ENCODE measurements at places on chromosomes 11 and 22.

DNA sequence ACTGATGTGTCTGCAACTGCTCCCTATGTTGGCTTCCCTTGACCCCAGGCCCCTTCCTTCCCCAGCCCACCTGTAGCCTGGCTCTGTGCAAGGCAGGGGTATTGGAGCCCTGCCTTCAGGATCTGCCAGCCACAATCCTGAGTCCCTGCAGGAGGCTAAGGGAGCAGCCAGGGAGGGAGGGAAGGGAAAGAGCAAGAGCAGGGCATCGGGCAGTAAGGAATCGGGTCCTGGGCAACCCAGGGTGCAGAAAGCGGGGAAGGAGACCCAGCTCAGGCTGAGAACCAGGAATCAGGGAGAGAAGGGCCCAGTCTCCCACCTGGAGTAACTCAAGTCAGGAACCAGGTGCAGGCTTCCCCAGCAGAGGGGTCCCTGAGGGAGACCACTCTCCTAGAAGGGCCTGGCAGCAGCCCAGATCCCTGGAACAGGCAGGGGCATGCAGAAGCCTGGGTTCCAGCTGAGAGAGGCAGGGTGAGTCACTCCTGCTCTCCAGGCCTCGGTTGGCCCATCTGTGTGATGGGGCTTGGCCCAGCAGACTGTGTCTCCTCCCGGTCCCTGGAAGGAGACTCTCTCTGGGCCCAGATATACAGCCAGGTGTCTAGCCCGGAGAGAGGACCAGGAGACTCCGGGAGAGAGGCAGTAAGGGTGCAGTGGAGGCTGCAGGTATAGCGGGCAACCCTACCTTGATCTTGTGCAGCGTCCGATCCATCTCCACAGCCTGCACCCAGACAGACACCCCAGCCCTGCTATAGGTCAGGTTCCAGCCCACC is 13.4 kb downstream of the STARD10 start:
- DNase-seq: no peak

DNA sequence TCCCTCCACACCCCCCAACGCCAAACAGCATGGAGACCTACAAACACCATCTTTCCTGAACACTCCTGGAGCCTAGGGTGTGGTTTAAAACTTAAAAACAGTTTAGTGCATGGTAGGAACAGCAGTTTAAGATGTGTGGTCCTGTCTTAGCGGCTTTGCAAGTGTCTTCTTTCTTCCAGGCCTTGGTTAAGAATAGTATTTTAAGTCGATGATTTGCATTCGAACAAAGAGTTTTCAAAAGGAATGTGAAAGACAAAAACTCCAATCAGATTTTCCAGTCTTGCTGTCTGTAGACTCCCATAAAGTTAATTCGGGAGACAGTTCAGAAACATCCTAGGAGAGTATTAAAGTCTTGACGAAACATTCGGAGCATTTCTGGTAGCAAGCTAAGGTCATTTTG is 3.7 kb downstream of the FGF4 start:
- DNase-seq: no peak

DNA sequence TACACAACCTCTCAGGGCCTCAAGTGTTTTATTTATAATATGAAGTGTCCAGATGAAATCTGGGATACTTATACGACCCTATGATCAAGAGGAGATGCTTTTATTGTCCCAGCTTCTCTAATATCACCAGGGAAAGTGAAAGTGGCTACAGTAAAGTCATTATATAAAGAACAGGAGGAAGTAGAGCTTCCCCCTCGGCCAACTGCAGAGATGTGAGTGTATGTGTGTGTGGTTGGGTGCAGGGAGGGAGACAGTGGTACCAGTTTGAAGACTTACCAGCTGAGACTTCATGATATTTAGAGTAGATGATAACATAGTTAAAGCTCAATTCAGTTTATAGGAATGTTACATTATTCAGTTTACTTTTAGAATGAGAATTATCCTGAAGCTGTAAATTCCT is 373.6 kb upstream of the DDI1 start:
- DNase-seq: no peak

DNA sequence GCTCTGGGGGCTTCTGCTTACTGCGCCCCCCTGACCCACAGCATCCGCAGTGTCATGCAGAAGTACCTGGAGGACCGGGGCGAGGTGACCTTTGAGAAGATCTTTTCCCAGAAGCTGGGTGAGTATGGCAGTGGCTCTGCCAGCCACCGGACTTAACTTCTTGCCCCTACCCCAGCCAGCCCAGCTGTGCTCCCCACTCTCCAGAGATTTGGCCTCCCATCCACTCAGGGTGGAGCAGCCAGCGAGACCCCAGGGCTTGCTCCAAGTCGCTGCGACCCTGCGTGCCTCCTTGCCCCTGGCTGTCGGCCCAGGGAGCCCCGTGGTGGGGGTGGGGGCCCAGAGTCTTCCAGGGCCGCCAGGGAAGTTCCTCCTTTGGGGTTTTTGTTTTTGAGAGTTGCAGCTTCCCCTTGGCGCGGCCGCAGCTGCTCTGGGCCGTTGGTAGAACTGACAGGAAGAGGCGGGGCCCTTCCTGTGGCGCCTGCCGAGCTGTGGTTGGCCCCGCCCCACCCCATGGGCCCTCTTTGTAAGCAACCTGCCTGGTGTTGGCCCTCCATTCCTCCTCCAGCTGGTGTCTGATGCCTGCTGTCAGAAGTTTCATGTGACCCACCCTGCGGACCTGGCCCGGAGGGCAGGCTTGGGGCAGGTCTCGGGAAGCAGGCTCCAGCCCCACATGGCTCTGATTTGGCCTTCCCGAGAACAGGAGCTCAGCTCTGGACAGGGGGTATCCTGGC is 11.1 kb downstream of the GRK2 start:
- peak; percentile 85 for DNase-seq

- no peak for DNase-seq
These were observed 345.6 kb downstream of the DLG2 start for GRCh38 chr11:85281550-85281949.

DNA sequence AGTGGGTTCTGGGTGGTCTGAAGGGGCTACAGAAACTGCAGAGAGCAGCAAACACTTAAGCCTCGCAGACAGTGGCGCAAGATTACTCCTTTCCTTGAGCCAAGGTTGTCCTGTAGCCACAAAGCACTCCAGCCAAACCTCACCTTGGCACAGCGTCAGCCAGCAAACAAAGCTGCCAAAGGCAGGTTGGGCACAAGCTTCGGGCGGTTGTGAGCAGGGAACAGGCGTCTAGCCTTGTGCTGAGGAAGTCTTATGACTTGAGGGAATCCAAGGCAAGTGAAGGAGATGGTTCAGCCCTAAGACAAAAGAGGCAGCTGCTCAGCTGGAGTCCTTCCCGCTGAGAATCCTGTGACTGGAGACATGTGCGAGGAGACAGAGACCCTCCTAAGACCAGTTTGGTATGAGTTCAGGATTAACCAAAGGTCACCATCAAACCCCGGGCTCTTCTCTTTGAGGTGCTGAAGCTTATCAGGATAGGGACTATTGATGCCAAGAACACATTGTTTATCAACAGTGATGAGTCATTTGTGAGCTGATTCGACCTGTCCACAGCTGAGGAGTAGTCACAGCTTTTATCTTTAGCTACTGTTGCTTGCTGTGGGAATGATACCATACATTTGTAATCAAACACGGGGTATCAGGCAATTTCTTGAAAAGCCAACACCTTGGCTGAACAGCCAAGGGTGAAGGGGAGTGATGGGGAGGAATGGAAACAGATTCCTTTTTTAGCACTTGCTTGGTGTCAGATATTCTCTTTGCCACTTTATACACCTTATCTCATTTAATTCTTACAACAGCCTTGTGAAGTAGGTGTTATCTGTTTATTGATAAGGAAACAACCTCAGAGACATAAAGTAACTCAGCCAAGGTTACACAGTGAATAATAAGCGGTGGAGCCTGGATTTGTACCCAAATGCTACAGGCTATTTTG is 4.6 kb downstream of the ADM start:
- no peak for DNase-seq

GRCh38 chr11:95766701-95767100 is 22.9 kb downstream of the FAM76B start:
- DNase-seq: no peak

DNA sequence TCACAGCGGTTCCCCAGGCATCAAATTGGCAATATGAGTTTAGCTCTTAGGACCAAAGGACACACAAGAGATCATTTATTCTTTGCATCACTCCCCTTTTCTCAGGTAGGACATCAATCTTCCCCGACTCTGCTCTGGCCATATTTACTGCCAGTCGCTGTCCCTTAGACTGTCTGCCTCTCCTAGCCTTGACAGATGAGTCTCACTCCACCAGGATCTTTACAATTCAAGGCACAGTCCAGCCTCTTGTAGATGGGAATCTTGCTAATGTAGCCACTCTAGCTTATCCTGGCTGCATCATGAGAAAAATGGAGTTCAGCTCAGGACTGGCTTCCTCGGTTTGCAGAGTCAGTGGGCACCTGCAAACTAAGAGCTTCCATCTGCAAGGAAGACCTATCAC is 915.2 kb downstream of the NTM start:
- no peak for DNase-seq

- no peak for DNase-seq
These were observed 8.0 kb downstream of the SELENOM start for GRCh38 chr22:31099386-31099785.
